ENCODE measurements at places on chromosomes 1 and 21.
A peak's percentile ranks its signal among the peaks of the same experiment; 100 is the strongest.

DNA sequence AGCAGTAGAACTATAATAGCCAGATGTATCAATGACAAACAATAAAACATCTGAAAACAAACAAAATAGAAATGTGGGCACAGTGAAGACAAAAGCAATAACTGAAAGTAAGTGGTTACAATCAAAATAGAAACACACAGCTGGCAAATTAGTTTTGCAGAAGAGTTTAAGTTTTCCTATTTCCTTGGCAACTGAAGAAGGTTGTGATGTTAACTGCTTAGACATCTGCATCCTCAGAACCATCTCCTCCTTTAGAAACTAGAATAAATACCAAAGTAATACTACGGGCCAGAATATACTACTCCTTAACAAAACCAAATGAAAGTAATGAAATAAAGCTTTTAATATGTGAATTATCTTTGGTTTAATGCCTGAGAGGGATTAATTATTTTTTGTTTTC, 605.5 kb downstream of the LTN1 start:
- DNase-seq: no peak

GRCh38 chr1:11806307-11806936, 431 bp downstream of the CLCN6 start:
- no peak for DNase-seq

GRCh38 chr21:44517175-44517899, 22.7 kb downstream of the KRTAP10-1 start:
- DNase-seq: no peak

DNA sequence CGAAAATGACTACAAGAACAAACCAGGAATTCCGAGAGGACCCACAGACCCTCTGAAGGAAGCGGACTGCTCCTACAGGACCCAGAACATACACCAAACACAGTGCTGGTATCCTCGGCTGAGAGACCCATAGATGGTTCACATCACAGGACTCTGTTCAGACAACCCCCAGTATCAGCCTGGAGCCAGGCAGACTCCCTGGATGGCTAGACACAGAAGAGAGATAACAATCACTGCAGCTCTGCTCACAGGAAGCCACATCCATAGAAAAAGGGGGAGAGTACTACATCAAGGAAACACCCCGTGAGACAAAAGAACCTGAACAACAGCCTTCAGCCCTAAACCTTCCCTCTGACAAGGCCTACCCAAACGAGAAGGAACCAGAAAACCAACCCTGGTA, 434.0 kb upstream of the NR5A2 start:
- DNase-seq: no peak

- DNase-seq: no peak
Measured at GRCh38 chr1:89757532-89757931, 63.3 kb upstream of the LRRC8D start.

DNA sequence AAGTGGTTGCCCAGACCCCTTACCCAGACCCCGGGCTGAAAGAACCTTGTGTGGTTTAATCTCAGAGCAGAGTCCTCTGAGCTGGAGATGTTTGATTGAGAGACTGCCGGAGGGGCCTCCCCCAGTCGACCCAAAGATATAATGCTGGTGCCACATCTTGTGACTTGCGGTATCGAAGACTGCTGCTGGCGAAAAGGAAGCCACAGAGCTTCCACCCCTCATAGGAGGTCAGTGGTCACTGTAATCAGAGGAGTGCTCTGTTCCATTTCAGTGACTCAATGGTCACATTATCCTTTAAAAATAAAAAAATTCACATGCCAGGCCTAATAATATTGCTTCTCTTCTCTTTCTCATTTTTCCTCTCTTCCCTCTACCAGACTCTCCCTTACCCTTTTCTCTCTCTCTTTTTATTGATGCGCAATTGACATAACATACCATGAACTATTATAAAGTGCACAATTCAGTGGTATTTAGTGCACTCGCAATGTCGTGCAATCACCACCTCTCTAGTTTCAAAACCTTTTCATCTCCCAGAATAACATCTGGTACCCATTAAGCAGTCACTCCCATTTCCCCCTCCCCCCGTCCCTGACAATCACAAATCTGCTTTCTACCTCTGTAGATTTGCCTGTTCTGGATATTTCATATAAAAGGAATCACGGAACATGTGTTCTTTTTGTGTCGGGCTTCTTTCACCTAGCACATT, 52.6 kb upstream of the LYST start:
- no peak for DNase-seq

DNA sequence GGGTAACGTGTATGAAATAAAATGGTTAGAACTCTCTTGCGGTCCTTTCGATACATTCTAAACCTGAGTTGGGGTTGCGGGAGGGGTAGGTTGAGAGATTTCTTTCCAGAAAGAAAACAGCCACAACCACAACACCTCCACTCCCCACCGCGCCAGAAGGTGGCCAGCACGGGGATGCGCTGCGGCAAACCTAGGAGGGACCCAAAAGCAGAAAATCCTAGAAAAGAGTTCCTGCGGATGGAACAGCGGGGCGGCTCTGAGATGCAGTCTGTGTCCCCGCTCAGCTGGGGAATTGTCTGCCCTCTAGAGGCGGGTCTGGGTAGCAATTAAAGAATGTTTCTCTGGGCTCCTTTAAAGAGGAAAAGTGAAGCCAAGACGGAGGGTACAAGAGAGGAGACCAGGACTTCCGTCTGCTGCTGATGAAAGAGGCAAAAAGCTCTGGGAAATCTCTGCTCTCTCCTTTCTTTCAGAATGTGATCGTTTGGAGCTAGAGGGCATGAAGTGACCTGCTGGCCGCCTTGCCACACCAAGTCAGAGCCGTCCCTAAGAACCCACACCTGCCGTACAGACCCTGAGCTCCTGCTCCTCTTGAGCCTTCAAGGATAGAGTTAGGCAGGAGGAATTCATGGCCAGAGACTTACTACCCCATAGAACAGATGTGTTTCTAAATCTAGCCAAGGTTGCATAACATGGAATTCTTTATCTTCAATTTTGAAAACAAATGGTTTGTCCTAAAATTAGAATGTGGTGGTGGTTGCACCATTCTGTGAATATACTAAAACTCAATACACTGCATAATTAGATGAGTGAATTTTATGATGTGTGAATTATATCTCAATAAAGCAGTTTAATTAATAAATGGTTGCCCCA, 46.5 kb upstream of the COA6 start:
- peak; percentile 67 for DNase-seq

- DNase-seq: no peak
Measured at GRCh38 chr1:216306830-216307229, 116.4 kb downstream of the USH2A start.

- DNase-seq: peak; percentile 66
Measured at GRCh38 chr1:54324251-54325140, 81.7 kb downstream of the SSBP3 start.

- DNase-seq: no peak
Measured at GRCh38 chr1:237205400-237206064, 163.5 kb downstream of the RYR2 start.

GRCh38 chr1:34250342-34250741, 73.6 kb downstream of the C1orf94 start:
- no peak for DNase-seq

- DNase-seq: no peak
Measured at GRCh38 chr1:51878308-51878615, 265 bp downstream of the NRDC start.

- DNase-seq: no peak
Measured at GRCh38 chr1:19006000-19006399, 49.5 kb upstream of the IFFO2 start.

DNA sequence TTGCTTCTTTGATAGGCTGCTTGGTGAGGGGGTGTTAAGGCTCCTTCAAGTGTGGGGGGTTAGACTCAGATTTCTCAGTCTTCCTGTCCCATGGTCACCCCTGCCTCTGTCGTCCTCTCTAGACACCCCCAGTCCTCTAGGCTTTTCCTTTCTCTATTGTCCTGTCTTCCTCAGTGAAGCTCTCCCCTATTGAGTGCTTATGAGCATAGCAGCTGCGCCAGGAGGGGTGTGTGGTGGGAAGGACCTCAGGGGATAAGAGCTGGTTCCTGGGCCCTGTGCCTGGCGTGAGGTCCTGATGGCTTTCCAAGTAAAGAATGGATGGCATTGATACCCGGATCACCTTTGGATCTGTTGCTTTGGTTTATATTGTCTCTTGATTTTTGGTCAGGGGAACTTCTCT, 69.1 kb downstream of the DIP2A start:
- no peak for DNase-seq

GRCh38 chr1:208349694-208350330, 105.6 kb upstream of the PLXNA2 start:
- no peak for DNase-seq

DNA sequence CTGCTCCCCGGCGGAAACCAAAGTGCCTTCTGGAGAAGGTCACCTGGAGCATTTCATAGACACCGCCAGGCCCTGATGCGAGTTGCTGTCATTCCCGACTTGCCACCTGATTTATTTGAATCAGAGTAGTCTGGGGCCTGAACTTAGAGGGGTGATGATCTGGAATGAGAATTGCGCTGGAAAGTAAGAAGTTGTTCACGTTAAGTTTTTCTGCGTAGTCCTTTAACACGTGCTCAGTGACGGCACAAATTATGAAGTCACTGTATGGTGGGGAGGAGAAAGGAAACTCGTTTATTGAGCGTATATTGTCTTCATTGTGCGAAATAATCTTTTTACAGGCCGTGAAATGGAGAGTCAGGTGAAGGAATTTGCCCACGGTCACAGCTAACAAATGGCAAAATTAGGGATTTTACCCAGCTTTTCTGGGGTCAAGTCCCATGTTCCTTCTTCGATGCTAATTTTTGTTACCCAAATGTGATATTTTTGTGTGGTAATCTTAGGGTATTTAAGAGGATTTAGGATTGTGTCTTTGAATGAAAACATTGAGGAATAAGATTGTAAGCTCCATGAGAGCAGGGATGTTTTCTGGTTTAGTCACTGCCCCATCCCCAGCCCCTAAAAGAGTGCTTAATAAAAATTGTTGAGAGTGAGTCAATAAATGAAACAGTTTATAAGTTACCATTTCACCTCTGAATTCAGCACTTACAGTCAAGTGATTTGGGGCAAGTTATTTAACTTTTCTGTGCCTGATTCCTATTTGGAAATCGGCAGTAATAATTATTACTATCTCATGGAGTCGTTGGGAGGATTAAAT, 46.4 kb upstream of the NBL1 start:
- no peak for DNase-seq

DNA sequence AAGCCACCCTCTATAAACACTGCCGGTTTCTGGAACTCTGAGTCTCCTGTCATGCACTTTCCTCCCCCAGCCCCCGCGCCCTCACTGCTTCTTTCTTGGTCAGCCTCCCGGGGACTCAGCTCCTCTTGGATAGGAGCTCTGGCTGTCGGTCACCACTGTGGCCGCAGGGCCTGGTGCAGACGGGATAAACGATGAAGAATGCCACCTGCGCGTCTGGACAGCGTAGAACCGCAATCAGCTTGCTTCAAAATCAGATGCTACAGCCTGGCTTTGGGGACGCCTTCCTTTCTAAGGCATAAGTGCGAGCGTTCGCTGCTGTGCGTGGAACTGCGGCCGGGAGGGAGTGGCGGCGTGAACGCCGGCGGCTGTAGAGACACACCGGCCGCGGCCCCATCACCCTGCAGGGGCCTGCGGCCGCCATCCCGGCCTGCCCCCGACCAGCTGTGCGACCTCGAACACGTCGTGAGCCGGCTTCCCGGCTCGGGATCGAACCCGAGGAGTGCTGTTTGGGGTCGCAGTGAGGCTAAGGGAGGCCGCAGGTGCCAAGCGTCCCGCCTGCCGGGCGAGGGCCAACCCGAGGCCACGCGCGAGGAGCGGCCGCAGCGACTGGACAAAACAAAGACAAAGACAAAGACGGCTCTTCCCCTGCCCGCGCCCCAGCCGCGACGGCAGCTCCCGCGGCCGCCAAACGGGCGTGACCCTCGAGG, 688 bp downstream of the PTTG1IP start:
- peak; percentile 37 for DNase-seq

- DNase-seq: no peak
Measured at GRCh38 chr1:115678141-115678540, 36.4 kb downstream of the VANGL1 start.

Data from head of caudate nucleus (tissue), 42 donors.